H9 (cell line): ENCODE measurements at places on chromosomes 3 and 15. TPM values are rescaled to one million over a fixed set of nuclear protein-coding genes. Genes with fewer than 3 reads are reported as not detected.

Gene HYAL3
- total RNA-seq, result 2.3 and 3.1 TPM in 2 replicates

GRCh38 chr3:152910211-152910610 is 75.3 kb downstream of the P2RY1 start:
- DNase-seq, result no peak
- H3K4me1 ChIP-seq, result no peaks in the 10 kb centered on the region
- no peaks in the 10 kb centered on the region for H3K36me3 ChIP-seq
- H3K4me3 ChIP-seq, result no peak overlapping the region

- no peak for DNase-seq
- H3K4me3 ChIP-seq, result no peak overlapping the region
- no peak overlapping the region for H3K27ac ChIP-seq
- no peaks in the 10 kb centered on the region for H3K4me1 ChIP-seq
These were observed 112.1 kb upstream of the MB21D2 start for GRCh38 chr3:193029800-193030199.

- H3K4me3 ChIP-seq, result no peak overlapping the region
- no peaks in the 10 kb centered on the region for H3K4me1 ChIP-seq
- no peak for DNase-seq
- H3K27ac ChIP-seq, result no peak overlapping the region
- peaks cover 12% of the 10 kb centered on the region; the same call in 2 of the 3 replicates for H3K36me3 ChIP-seq
These were observed 12.1 kb downstream of the ARPP19 start for GRCh38 chr15:52556524-52557273.

- H3K27me3 ChIP-seq, result no peaks in the 10 kb centered on the region
- no peak for DNase-seq
- no peak overlapping the region for H3K27ac ChIP-seq
- H3K4me3 ChIP-seq, result no peak overlapping the region
These were observed 205.5 kb upstream of the TGFBR2 start for GRCh38 chr3:30400926-30401325.

Gene LEKR1
- 0.22 TPM in 1 of 2 replicates, not detected in the other for total RNA-seq

- H3K27me3 ChIP-seq, result no peaks in the 10 kb centered on the region
- H3K36me3 ChIP-seq, result no peaks in the 10 kb centered on the region; the same call in 1 of the 2 replicates
- no peaks in the 10 kb centered on the region for H3K4me1 ChIP-seq
- DNase-seq, result no peak
These were observed 121.5 kb upstream of the TSC22D2 start for GRCh38 chr3:150286390-150287147.

Gene GPR160
- total RNA-seq, result 14.1 and 15.4 TPM in 2 replicates

Gene C3orf49
- total RNA-seq, result not detected in 2 replicates
